Vagina (tissue), 2 donors: ENCODE measurements at places on chromosomes 13 and 19.

DNA sequence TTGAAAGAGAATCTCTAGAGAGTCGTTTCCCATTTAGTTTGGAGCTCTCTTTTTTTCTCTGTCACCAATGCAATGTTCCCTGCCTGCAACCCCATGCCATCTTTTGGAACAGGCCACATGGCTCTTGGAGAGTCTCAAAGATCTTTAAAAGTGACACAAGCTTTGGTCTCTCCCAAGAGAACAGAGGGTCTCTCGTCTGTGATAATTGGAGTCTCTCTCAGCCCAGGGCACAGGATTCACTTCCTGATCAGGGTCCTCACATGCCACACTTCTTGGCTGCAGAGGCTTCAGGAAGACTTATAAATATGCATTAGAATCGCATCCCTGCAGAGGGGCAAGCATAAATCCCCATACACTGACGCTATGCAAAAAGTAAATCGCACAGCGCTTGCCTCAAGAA is 240.5 kb downstream of the IRS2 start:
- no peak for DNase-seq

DNA sequence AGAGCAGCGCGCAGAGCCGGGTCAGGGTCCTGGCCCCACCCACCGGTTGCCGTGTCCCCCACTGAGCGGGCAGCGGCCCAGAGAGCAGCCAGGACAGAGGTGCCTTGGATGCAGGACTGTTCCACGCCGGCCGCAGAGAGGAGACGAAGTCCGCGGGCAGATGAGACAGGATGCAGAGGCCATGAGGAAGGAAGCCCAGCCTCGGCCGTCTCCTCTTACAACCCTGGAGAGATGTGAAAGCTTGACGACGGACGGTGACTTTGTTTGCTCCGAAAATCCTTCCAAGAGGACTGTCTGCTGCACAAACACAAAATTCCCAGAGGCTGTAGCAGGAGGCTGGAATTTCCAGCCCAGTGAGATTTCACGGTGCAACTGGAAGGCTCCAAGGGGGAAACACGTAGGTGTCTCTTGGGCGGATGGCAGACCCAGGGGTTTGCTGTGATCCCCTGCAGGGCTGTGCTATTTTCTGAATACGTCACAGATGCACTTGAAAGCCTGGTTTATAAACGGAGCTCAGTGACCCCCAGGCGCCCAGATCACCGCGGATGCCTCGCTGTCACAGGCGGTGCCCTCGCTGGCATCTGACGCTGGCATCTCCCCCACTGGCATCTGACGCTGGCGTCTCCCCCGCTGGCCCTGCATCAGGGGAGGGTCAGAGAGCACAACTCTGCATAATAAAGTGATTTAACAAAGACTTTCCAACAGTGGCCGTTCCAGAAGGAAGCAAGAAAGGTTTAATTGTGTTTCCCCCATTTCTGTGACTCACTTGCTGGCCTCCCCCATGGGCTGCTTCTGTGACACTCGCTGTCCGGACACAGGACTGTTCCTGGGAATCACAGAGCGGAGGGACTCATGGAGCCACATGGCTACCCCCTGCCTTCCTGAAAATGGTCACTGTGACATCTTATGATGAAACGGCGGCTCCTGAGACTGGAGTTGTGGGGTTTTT is 62.0 kb upstream of the C13orf46 start:
- DNase-seq = no peak

DNA sequence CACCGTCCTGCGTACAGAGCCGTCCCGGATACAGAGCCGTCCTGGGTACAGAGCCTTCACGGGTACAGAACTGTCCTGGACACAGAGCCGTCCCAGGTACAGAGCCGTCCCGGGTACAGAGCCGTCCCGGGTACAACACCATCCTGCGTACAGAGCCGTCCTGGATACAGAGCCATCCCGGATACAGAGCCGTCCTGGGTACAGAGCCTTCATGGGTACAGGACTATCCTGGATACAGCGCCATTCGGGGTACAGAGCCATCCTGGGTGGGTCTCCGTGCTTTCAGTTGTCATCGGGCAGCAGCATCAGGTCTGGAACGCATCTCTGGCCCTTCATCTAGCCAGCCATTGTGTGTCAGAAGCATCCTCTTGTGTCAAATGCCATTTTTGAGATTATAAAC is 222.3 kb upstream of the SOX1 start:
- DNase-seq = no peak

DNA sequence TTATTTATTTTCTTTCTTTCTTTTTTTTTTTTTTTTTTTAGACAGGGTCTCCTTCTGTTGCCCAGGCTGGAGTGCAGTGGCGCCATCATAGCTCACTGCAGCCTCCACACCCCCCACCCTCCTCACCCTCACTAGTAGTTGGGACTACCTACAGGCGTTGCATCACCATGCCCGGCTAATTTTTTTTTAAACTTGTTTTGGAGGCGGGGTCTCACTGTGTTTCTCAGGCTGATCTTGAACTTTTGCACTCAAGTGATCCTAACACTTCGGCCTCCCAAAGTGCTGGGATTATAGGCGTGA is 33.6 kb downstream of the GJA3 start:
- no peak for DNase-seq

DNA sequence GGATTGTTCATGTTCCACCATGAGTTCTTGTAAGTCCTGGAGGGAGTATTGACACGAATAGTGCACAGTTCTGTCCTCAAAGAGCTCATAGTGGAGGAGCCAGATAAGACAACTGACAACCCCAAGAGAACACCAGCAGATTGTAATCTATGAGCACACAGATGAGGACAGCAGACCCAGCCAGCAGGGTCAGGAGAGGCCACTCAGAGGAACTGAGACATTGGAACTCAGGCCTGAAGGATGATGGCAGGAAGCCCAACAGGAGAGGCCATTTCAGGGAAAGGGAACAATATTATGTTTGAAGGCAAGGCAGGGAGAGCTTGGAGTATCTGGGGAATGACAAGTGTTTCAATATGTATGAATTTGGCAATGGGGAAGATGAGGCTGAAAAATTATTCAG is 63.7 kb upstream of the IPO5 start:
- no peak for DNase-seq

- DNase-seq = no peak
These were observed 818.4 kb downstream of the DIAPH3 start for GRCh38 chr13:59345311-59345710.

GRCh38 chr13:79090552-79091124 is 315.4 kb downstream of the RBM26 start:
- no peak for DNase-seq

DNA sequence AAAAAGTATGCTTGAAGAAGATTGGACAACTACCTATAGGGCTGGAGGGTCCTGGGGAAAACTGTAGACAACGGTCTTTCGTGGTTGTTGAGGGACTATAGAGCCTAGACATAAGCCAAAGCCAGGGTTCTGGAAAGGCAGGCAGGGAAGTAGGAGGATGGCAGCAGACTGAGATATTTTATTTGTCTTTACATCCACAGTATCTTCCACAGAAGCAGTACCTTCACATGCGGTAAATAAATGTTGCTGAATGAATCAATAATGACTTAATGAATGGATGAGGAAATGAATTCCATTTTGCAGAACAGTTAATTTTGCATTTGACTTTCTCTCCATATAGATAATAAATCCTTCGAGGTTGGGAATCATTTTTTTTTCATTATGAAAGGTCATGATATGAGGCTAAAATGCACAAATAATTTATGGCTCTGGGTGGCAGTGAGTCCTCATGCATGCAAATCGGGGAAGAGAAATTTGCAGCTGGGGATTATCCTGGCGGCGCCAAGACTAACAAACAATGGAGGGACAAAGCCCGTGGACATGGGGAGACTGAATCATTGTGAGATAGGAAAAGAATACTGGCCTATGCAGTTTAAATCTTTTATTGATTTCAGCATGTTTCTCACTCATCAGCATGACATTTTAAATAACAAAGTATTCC is 102.0 kb downstream of the ERCC5 start:
- DNase-seq = no peak

- DNase-seq = no peak
These were observed 830 bp downstream of the MICOS13 start for GRCh38 chr19:5679289-5680083.

- DNase-seq = no peak
These were observed 673.4 kb upstream of the ARGLU1 start for GRCh38 chr13:107241381-107241780.

DNA sequence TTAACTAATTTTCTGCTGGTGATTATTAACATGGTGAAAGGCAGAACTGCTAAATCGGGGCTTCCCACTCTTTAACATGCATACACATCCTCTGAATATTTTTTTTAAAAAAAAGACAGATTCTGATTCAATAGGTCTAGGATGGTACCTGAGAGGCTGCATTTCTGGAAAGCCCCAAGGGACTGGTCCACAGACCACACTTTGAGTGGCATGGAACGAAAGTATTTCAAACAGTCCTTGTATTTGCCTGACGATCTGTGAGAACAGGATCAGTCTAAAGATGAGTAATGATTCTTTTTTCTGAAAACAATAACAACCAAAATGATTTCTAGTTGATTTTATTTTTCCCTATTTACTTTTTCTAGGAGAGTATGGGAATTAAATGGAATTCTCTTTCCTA is 16.7 kb upstream of the SPART start:
- DNase-seq = no peak

DNA sequence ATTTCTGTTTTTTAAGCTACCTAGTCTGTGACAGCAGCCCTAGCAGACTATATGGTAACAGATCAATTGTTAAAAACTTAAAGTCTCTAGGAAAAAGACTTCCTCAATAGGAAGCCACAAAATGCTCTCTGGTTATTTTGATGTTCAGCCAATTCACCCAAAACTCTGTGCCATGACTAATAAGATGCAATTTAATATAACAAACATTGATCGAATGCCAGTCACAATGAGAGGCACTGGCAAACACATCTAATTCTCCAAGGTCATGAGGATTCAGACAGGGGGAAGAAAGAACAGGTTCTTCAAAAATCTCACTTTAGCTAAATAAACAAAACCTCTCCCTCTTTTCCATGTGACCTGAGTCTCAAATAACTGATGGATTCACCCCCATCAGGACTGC is 107.5 kb downstream of the SUCLA2 start:
- DNase-seq = no peak
